Muscle of back (tissue), 13 donors: ENCODE measurements at places on chromosomes 1 and 21.

- DNase-seq = no peak
Measured at GRCh38 chr1:228154670-228155571, 5.2 kb downstream of the GJC2 start.

DNA sequence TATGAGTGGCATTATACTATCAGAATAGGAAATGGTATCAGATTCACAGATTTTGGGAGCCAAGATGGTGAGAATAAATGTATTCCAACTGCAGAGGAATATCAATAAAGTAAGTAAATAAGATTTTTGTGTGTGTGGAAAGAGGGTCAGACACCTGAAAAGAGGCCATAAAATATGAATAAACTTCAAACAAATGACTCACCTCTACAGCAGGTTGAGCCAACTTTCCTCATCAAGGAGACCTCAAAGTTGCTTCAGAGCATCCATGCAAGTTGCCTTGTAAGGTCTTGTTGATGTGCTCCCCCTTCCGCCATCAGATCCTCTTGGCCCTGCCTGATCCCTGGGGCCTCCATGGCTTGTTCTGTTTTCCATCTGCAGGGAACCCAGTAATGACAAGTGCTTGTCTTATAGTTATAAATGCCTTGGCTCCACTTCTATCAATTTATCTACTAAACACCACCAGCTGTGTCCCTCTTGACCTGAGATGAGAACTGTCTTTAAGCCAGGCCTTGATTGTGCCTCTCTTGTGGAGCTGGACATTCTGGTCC lies 775.6 kb downstream of the LTN1 start:
- no peak for DNase-seq

GRCh38 chr1:24745711-24746413 lies 615 bp downstream of the CLIC4 start:
- DNase-seq = peak; percentile 63

DNA sequence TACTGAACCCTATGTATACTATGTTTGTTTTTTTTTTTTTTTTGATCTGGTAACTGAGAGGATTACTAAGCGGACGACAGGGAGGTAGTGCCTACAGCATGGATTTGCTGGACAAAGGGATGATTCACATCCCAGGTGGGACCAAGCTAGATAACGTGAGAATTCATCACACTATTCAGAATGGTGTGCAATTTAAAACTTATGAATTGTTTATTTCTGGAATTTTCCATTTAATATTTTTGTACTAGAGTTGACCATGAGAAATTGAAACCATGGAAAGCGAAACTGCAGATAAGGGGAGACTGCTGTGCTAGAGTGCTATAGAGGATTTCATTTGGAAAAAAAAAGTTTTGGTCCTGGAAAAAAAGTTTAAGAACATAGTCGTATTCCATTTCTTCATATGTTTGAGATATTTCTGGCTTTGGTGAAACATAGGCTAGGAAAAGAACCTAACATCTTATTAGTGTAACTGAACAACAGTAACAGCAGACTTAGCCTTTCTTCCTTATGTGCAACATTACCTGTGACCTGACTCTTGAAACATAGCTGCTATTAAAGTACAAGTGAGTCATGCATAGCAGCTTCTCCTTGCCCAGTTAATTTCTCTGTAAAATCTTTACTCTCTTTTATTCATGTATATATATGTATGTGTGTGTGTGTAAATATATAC lies 202.5 kb downstream of the FGGY start:
- DNase-seq = no peak

GRCh38 chr1:9441451-9442133 lies 97.7 kb upstream of the SLC25A33 start:
- peak; percentile 81 for DNase-seq

- DNase-seq = no peak
Measured at GRCh38 chr1:203589171-203589570, 37.5 kb upstream of the ATP2B4 start.

DNA sequence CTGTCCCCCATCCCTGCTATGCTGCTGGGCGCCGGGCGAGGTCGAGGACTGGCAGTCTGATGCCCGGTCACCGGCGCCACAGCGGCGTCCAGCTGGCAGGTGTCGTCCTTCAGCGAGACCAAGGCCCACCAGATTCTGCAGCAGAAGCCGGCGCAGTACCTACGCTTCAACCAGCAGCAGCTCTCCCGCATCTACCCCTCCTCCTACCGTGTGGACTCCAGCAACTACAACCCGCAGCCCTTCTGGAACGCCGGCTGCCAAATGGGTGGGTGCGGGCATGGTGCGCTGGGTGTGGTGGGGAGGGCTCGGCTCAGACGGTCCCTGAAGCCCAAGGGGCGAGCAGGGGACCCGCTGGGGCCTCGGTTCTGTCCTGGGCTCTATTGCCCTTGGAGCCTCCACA lies 20.7 kb downstream of the PLCH2 start:
- DNase-seq = no peak

DNA sequence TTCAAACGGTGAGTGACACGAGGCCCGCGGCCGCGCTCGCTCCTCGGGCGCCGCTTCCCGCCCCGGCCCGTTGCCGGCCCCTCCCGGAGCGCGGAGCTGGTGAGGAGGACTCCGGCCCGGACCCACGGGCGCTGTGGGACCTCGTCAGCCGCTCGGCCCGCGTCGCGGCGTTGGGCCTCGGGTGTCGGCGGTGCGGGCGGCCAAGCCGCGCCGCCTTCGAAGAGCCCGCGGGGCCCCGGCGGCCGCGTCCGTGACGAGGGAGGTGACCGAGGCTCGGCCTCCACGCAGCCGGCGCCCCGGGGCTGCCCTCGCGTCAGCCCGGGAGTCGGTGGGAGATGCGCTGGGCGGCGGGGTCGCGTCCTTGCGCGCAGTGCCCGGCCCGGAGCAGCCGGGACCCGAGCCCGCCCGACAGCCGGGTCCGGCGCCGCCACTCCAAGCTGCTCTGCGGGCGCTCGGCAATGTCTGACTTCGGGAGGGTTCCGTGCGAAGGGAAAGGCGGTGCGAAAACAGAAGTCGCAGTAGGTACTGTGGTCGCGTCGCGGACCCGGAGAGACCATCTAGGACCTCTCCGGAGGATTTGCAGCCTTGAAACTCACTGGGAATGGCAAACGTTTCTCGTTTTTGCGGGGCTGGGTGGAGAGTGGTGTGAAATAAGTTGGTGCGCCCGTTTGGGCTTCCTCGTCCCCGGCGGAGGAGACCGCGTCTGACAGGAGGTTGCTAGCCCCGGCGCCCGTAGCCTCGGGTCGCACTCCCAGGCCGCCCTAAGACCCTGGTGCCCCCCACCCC lies 829 bp downstream of the SPEN start:
- DNase-seq = no peak

GRCh38 chr1:179007233-179007632 lies 18.5 kb upstream of the FAM20B start:
- DNase-seq = no peak

DNA sequence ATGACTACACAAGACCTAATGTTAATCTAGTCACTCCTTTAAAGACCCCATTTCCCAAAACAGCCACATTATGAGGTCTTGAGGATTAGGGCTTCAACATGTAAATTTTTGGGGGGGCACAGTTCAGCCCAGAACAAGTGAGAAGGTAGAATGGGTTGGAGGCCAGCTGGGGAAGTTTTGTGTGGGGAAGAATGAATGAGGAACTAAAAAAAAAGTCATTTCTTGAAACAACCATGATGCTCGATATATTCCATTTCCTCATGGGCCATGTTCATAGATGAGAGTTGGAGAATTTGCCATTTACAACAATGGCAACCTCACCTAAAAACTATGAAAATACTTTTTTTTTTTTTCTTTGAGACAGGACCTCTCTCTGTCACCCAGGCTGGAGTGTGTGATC lies 14.5 kb downstream of the NLRP3 start:
- DNase-seq = no peak

- no peak for DNase-seq
Measured at GRCh38 chr1:96991261-96991660, 269.7 kb downstream of the PTBP2 start.

GRCh38 chr21:35585878-35586277 lies 474.4 kb downstream of the SETD4 start:
- DNase-seq = no peak

- DNase-seq = peak; percentile 46
Measured at GRCh38 chr21:17270229-17270628, 242.6 kb upstream of the CXADR start.

GRCh38 chr21:32702702-32703101 lies 25.1 kb downstream of the SYNJ1 start:
- no peak for DNase-seq

DNA sequence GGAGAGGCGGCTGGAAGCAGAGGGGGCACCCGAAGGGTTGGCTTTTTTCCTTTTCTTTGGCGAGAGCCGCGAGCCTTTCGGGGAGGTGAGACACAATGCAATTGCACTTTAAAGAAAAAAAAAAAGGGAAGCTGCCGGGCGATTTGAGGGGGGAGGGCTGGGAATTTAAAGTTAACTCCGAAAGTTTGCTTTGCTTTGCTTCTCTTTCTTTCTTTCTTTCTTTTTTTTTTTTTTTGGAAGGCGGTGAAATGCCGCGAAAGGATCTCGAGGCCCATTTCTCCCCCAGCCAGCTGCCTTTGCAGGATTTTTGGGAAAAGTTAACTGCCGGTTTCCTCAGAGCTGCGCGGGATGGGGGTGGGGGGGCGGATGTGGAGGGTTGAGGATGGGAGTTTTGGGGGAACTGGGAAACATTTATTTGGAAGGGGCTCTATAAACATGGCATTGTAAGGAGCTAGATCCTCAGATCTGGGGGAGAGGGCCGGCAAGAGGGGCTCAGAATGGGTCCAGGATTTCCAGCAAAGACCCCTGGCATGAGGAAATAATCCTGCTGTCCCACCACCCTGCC lies 997 bp downstream of the ZNF362 start:
- no peak for DNase-seq

GRCh38 chr1:199311478-199312262 lies 672.8 kb downstream of the PTPRC start:
- no peak for DNase-seq

DNA sequence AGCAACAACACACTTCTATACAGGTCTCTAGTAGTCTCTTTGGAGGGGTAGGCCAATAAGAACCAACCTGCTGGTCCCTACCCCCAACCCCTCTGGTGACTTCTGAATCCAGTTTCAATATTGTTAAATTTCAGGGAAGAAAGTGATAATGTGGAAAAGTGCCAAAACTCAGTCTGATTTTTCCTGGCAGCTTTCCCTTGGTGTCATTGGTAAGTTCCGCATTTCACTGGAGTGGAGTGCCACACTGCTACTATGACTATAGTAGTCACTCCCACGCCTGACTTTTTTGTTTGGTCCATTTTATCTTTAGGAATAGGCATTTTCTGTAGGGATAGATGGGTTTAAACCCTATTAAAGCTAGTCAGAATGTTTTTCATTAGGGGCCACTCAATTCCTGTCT lies 5.7 kb upstream of the ARID1A start:
- DNase-seq = no peak

- DNase-seq = no peak
Measured at GRCh38 chr1:232571523-232571922, 58.4 kb downstream of the SIPA1L2 start.

- no peak for DNase-seq
Measured at GRCh38 chr1:226678701-226679100, 60.4 kb downstream of the ITPKB start.

GRCh38 chr1:221923929-221924598 lies 182.2 kb upstream of the DUSP10 start:
- no peak for DNase-seq

DNA sequence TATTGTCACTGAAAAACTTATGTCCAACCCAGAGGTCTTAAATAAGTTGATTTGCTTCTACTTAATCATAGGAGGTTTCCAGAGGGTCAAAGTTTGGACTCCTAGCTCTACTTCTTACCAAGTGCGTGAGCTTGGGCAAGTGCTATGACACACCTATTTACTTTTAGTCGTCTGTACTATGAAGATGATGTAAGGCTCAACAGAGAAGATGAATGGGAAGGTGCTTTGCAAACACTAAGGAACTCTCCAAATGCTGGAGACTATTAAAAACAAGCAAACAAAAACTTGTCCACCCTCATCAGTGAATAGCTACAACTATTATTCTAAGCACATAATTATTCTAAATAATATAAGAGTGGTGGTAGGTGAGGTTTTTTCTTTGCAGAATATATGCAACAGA lies 232.3 kb upstream of the USP24 start:
- no peak for DNase-seq

DNA sequence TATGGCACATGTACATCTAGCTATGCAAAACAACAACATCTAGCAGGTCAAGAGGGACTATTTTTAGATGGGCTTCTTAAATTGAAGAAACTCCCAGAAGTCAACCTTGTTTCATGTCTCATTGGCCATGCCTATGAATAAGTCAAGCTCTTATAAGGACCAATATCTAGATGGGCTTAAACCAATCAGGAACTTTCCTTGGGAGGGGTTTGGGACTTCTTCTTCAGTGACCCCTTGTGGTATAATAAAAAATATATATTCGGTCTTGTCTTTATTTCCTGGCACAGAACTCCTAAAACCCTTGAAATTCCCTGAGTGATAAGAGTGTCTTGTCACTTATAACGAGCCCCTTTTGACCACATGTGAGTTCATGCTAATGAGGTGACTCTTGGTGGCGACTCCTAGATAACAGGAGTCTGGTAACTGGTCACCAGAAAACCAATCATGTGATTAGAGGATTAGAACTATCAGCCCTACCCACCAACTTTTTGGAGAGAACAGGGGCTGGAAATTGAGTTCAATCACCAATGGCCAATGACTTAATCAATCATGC lies 218.3 kb downstream of the HHIPL2 start:
- DNase-seq = no peak

DNA sequence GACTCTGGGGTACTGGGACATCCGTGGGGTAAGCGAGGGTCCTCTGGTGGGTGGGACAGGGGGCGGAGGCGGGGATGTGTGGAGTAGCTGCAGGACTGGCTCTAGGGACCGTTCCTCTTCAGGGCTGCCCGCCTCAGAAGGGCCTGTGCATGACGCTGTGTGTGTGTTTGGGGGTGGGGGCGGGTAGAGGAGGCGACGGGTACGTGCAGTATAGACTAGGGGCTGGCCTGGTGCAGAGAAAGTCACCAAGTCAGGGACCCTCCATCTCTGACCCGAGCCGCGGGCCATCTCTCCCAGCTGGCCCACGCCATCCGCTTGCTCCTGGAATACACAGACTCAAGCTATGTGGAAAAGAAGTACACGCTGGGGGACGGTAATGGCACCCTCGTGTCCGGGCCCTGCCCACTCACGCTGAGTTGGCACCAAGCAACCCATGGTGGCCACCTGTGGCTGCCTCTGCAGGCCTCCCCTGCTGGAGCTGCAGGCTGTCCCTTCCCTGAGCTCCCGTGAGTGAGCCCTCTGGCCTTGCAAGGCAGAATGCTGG lies 342 bp downstream of the GSTM5 start:
- DNase-seq = no peak

- DNase-seq = peak; percentile 58
Measured at GRCh38 chr1:42593486-42594100, 64.6 kb upstream of the PPIH start.

DNA sequence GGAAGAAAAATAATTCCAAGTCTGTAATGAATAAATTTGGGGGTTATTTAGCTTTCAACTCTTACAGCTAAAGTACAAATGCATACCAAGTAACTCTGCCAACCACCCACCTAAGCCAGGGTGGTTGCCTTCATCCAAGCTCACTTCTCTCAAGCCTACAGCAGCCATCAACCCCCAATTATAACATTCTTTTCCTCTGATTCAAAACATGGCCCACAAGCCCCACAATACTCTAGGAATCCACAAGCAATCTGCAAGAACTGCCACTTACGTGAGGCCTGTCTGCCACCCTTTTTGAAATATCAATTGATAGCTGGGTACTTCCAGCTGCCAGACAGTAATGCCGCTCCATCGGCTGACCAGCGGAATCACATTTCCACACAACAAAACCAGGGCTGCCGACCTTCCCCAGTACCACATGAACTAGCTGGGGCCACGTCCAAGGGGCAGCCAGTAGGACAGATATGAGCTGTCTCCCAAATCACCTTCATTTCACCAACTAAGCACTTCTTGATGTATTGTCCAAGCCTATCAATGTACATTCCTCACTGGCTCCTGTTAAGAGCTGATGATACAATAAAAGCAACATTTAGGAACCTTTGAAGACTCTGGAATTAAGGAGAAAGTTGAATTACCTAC lies 3.2 kb downstream of the LBR start:
- no peak for DNase-seq
